ENCODE measurements at places on chromosomes 4 and X.

DNA sequence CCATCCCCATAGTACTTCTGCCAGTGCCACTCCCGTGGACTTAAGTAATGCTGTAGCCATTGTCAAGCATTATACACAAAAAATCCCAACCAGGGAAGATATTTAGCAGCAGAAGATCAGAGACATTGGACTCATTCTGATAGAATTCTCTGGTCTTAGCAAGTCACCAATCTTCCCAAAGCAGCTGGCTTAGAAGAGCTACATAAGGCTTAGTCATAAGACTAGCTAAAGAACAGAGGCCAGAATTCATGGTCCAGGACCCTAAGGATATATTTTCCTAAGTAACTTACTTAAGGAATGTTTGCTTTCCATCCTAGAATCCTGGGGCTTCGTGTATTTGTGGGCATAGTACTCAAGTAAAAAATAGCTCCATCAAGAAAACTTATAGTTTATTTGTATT is 100.3 kb upstream of the SLIT2 start:
- no peak for DNase-seq

DNA sequence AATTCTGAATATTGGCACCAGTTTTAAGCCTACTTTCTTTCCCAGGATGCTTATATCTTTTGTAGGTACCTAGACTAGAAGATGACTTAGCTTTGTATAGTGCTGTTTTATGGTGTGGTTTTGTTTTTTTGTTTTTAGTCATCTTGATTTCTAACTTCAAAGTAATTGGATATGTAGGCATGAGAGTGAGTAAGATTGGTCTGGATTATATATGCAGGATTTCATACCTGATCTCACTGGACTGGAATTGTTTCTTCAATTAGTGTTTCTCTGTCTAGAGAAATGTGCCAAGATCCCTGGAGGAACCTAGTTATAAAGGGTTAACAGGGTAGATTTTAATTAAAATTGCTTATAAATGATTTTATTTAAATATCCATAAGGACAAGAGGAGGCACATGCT is 23.1 kb downstream of the NAP1L5 start:
- no peak for DNase-seq

DNA sequence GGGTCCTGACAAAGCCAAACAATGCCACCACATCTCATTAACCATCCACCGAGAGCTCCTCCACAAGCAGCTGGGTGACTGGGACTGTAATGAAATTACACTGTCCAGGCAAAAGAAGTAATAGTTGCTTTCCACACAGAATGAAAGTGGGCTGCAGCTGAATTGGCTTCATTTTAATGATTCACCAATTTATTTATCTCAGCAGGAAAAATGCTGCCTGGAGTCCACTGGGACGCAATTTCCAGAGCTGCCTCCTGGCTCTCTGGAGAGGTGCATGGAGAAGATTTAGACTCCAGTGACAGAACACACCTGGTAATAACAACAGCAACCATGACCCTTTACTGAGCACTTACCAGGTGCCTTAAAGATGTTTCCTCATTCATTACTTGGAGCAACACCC is 226.7 kb downstream of the LDB2 start:
- DNase-seq = no peak

DNA sequence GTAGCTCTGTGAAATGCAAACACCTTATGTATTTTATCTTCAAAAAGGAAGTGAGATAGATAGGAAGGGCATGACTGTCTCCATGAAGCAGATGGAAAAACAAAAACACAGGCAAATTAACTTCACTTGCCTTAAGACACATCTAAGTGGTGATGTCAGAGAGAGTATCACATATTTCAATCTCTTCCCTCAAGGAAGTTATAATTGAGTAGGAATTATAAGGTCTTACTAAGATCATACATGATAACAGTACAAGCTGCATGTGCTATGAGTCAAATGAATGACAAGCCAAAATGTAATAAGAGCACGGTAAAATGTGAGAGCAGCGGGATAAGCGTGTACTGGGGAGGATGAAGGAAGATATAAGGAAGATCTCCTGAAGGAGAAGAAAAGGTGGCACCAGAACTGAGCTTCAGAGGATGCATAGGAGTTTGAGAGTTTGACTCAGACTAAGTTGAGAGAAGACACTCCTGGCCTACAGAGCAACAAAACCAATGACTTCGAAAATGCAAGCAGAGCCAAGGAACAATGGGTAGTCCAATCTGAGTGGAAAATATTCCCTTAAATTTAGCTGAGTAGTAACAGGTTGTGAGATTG is 43.3 kb upstream of the GALNT7 start:
- no peak for DNase-seq

DNA sequence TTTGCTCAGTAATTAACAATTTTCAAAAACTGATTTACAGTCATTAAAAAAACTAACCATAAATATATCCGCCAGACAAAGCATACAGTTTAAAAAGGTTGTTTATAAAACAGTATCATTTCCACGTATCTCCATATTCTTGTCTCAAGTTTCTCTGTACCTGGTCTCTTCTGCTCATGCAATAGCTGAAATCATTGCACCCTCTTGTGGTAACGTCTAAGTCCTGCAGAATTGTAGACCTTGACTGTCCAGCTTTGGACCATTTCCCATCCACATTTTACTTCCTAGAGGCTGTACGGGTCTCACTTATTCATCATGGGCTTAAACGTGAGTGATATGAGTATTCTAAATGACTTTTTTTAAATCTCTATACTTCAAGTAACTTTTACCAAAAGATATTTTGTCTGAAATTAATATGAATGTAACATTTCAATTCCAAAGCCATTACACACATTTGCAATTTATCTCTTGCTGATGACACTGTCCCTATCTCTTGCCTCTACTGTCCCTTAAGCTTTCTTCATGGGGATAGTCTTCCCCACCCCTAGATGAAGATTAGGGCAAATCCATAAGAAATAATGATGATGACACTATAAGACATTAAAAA is 118.5 kb downstream of the BTC start:
- DNase-seq = no peak

DNA sequence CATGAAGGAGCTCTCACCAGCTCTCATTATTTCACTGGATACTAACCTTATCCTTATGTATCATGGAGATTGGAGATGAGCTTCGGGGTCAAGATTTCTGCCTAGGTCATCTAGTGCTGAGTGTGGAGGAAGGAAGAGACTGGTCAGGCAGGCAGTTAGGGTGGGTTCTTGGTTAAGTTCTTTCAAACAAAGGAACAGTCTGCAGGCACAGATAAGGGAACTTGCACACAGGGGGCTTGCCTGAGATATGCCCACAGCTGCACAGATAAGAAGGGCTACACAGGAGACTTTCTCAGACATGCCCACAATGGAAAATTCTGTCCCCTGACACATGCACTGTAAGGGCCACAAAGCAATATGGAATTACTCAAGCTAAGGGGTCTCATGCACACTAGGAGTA is 904.1 kb downstream of the NLGN4X start:
- DNase-seq = no peak

DNA sequence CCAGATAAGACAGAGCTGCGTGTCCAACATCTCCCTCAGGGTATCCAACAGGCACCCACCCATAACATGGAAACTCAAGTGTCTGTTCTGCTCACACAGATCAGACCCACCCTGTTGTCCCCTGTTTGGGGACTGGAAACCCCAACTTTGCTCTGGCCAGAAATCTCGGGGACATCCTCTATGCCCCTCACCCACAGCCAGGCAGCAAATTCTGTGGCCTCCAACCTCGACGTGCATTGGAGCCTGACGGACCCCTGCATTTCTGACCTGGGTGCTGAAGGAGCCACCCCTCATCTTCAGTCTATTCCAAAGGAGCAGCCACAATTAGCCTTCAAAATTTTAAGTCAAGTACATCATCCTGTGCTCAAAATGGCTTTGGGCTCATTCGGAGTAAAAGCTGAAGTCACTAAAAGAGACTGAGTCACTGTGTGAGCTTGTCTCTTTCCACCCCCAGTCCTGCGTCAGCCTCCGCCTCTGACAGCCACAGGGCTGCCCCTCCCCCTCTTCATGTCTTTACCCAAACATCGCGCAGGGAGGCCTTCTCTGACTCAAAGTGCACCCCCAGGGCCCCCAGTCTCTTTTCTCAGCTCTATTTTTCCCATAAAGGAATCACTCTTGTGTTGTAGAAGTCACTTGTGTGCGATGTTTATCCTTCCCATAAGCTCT is 24.4 kb upstream of the PDE6B start:
- no peak for DNase-seq

GRCh38 chrX:30786374-30786773 is 102.7 kb downstream of the TAB3 start:
- no peak for DNase-seq

DNA sequence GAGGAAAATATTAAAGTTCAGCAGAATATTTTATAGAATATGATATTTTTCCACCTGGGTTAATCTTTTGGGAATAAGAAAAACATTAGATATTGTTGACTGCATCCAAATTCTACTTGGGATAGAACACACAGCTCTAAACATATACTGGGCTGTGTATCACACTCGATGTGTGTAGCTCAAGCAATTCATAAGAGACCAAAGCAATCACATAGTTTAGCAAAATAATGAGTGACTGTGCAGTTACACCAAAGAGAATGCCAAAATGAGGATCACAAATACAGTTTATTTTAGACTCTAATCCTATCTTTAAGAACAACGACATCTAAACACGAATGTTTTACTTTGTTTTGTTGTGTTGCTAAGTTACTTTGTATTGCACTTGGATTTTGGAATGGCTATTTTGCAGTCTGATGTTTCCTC is 101.2 kb downstream of the CBR4 start:
- DNase-seq = no peak

- DNase-seq = no peak
These were observed 28.8 kb upstream of the IL13RA1 start for GRCh38 chrX:118698516-118699170.

GRCh38 chr4:80466618-80467017 is 131.1 kb downstream of the CFAP299 start:
- no peak for DNase-seq

- no peak for DNase-seq
These were observed 137.8 kb downstream of the CEP135 start for GRCh38 chr4:56086561-56086960.

DNA sequence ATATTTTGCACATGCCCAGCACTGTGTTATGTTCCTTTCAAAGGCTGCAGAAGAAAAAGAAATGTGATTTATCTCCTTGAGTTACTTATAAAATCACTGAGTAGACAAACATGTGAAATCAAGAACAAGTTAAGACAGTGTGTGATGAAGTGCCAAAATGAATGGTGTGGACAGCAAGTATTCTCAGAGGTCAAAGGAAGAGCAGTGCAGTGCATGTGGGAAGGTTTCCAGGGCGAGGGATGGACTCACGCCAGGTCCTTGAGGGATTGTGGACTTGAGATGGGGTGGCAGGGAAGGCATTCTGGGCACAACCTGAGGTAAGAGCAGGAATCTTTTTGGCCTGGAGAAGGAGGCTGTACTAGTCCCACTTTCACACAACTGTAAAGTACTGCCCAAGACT is 115.5 kb downstream of the FNIP2 start:
- no peak for DNase-seq

DNA sequence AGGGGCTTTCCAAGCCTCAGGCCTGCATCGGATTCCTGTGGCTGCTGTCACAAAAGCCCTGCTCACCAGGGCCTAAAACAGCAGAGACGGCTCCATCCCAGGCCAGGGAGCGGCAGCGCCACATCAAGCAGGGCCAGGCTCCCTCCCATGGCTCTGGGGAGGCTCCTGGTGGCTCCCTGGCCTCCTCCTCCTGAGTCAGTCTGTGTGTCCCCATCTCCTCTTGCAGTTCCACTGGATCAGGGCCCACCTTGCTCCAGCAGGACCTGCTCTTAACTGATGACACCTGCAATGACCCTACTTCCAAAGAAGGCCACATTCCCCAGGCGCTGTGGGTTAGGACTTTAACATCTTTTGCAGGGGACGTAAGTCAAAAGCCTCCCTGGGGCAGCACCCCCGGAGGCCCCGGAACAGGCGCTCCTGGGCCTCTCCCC is 51.9 kb downstream of the CPZ start:
- DNase-seq = no peak

GRCh38 chr4:102625232-102625930 is 124.2 kb downstream of the NFKB1 start:
- DNase-seq = peak; percentile 59

- DNase-seq = no peak
These were observed 23.4 kb upstream of the PPP3CA start for GRCh38 chr4:101370663-101371210.

- DNase-seq = peak; percentile 12
These were observed 4.5 kb downstream of the NBDY start for GRCh38 chrX:56733459-56734046.

GRCh38 chr4:120881351-120881750 is 41.2 kb downstream of the PRDM5 start:
- DNase-seq = no peak

- DNase-seq = peak; percentile 70
These were observed 4.9 kb downstream of the PRDM8 start for GRCh38 chr4:80202190-80202711.

GRCh38 chrX:152930516-152930915 is 32.6 kb downstream of the ZNF185 start:
- DNase-seq = no peak

DNA sequence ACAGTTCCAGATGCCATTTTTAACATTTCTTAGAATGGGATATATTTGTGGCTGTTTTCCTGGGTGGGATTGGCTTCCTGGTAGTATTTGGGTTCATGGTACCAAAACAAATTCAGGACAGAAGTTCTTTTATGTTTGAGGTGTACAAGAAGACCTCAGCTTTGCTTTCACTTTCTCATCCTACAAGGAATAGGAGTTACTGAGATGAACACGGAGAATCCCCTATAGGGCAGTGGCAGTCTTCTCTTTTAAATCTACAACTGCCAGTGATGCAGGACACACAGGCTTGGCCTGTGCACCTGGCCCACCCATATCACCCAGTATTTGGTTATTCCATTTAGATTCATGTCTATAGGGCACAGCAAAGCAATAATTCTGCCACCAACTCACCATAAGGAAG is 35.2 kb downstream of the SLC10A7 start:
- DNase-seq = no peak

- DNase-seq = no peak
These were observed 76.7 kb downstream of the CPEB2 start for GRCh38 chr4:15078682-15079642.

GRCh38 chr4:74504212-74504611 is 59.3 kb downstream of the AREG start:
- DNase-seq = no peak

- no peak for DNase-seq
These were observed 39.3 kb downstream of the EVC start for GRCh38 chr4:5750052-5750945.

DNA sequence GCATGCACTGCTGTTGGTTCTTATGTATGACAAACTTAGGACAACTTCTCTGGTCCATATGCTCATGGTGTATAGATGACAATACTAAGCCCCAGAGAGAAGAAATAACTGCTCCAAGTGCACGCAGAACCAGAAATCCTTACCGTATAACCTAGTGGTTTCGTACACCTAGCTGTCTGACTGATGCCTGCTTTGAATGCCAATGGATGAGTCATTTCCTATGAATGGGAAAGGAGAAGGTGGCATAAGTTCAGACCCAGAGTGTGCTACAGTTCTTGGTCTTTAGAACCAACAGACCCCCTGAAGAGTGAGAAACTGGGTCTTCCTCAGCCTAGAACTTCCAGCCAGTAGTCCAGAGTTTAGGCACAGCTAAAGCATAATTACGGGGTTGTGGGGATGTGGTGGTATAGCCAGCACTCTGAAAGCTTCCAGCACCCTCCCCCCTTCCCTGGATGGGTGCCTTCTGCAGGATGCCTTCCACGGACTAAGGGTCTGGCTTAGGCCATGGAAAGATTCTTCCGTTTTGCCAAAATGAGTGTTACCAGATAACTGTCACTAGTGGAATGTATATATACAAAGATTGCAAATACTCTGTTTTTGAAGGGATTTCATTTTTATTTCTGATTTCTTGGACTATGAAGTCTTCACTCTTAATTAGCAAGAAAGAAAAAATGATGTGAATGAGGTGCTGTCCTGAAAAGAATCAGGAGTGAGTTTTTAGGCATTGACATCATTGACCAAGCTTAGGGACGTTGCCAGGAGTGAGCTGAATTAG is 84.6 kb upstream of the PACRGL start:
- no peak for DNase-seq

Data from activated T-helper 2 cell treated with anti-CD3 and anti-CD28 coated beads, Interferon-gamma antibody, Interleukin-2, Interleukin-4, amounts not matched to agents 10 μg/mL and 5 μg/mL and 100 μg/mL, durations not matched to agents 14 hours and 24 hours and 36 hours (primary cell).